ENCODE measurements at places on chromosomes 5 and 9. TPM values are rescaled to one million over a fixed set of nuclear protein-coding genes. Genes with fewer than 3 reads are reported as not detected.

The BNIP1 gene
- 18.6 TPM for total RNA-seq

The SOHLH1 gene
- total RNA-seq = not detected

The DIMT1 gene
- 43.5 TPM for total RNA-seq

The SCGB3A2 gene
- total RNA-seq = not detected

DNA sequence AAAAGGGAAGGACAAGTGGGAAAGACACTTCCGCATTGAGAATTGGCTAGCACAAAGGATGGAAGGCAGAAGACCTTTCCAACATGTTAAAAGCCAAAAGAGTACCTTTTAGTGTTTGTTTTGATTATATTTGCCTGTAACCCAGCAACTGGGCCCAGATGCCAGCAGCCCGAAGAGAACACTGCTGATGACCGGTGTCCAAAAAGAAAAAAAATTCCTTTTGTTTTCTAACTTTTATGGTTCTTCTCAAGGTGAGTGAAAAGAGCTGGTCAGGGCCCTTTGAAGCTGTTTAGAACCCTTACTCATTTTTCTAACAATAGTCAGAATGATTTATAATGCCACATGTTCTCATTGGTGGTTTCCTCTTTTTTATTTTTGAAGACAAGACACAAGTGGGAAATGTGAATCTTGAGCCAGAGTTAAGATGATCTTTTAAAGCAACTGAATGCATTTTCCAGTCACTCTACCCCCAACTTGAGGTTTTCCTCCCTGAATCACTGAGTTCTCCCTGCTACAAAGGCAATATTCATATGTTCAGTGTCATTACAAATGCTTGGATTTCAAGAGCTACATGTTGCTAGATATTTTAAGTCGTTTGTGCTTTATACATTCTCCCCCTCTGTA is 32.3 kb upstream of the ZNF462 start:
- DNase-seq = no peak

DNA sequence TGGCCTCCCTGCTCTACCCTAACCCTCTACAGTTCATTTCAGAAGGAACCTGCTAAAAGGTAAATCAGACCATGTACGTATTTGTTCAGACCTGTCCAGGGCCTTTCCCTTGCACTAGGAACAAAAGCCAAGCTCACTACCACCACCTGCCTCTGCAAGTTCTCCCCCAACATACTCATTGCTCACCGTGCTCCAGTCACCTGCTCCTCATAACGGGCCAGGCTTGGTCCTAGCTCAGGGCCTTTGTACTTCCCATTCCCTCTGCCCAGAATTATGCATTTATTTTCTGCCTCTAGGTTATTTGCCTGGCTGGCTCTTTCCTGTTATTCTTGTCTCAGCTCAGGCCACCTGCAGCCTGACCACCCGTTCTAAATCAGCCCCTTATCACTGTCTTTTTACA is 4.8 kb upstream of the FGF1 start:
- no peak for DNase-seq
